Spleen (tissue), 13 donors: ENCODE measurements at places on chromosomes 7 and 10.
A peak's percentile ranks its signal among the peaks of the same experiment; 100 is the strongest.

DNA sequence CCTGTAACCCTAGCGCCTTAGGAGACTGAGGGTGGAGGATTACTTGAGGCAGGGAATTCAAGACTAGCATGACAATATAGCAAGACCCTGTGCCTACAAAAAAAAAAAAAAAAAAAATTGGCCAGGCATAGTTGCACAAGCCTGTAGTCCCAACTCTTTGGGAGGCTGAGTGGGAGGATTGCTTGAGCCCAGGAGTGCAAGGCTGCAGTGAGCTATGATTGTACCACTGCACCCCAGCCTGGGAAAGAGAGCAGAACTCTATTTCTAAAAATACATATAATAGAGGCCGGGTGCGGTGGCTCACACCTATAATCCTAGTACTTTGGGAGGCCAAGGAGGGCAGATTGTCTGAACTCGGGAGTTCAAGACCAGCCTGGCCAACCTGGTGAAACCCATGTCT lies 10.2 kb upstream of the SORBS1 start:
- DNase-seq, result no peak

- DNase-seq, result peak; percentile 83
Measured at GRCh38 chr10:89643812-89644690, 991 bp downstream of the PANK1 start.

DNA sequence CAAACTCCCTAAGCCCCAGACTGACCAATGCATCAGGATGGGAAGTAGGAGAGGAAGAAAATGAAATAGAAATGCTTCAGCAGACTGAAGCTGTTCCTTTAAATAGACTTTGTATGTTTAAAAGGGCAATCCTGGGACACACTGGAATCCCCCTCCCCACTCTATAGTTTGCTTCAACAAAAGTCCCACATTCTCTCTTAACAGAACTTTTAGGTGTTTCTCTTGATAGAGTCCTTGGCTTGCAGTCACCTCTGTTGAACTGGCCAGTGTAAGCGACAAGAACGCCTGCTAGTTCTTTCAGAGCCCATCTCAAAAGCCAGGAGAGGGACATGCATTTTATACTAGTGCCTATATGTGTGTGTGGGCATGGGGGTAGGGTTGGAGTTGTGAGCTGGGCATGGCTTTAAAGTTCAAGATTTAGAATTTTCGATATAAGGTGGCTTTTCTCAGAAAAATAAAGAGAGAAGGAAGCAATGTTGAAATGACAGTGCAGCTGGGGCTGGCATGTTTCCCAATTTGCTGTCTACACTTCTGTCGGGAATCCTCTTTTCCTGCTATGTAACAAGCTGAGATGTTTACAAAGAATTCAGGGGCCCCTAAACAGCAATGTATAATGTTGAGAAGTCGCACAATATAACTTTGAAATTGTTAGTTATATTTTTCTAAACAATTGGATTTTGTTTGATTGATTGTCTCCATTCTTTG lies 2.1 kb downstream of the TBX20 start:
- DNase-seq, result no peak

DNA sequence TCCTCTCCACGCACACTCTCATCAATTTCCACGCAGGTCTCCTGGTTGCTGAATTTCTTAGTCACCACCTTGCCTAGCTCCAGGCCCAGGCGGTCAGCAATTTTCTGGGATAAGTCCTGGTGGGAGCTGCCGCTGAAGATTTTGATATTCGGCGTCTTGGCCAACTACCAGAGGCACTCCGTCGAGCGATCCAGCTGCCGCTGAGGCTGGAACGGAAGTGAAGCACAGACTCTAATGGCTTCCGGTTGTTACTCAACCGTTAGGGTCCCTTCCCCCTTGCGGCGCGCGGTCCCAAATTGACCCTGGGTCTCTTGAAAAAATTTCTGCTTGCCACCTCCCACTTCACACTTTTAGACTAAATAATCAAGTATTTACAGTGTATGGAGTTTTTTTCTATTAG lies at the start of gene PRPS1L1:
Gene PRPS1L1, minus strand, starts transcription at position 219 of the 400 bp plus-strand sequence.
- DNase-seq, result no peak

DNA sequence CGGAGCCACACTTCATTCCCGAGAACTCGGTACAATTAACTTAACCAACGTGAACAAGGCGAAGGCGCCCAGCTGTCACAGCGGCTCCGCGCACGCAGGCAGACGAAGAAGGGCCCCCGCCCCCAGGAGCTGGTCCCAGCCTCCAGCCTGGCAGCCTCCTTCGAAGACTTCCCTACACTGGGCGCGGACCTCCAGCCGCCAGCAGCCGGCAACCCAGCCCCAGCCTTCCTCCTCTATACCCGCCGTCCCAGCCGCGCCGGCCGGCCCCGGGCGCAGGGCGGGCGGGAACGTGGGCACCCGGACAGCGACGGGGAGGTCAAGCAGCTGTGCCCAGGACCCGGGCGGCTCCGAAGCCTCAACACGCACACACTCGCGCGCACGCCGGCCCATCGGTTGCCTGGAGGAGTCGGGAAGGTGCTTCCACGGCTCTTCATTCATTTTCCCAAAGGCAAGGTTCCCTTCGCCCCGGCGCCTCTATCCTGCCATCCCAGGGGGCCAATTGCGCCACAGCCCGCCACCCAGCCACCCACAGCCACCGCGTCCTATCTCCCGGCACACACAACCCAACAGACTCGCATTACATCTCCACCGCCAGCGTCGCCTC lies 1.6 kb downstream of the CHST15 start:
- DNase-seq, result peak; percentile 90

DNA sequence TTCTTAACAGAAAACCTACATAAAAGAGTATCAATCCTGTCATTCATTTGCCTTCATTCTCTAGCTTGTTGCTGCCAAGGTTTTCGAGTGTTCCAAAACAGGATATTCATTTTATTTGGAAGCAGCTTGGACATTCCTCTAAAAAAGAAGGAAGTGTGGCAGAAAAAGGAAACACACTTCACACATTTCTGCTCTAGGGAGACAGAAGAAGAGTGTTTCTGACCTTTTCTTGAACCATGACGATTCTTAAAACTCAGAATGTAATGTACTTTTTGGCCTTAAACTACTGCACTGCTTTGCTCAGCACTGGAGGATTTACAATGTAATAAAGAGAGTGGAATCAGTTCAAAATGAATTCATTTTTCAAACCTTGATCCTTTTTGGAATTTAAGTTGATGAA lies 81.3 kb downstream of the SEMA3A start:
- DNase-seq, result no peak

- peak; percentile 70 for DNase-seq
Measured at GRCh38 chr7:4138866-4139265, 543.2 kb upstream of the FOXK1 start.

DNA sequence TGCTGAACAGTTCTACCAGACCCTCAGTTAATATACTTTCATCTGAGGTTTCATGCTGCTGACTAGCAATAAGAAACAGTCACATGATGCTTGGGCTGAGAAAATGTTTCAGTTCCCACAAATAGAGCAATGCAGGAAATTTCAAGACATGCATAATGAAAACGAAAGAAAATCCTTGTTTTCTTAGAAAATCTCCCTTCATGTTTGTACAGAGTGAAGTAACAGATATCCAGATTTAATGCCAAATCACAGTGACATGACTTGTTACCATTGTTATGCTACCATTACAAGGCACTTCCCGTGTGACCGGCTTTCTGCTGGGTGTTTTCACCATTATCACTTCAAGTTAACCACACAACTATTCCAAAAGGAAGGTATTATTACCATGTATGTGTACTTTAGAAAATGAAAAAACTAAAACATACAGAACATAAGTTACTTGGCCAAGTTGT lies 121.7 kb downstream of the DOCK4 start:
- DNase-seq, result no peak

GRCh38 chr7:145169908-145170307 lies 334.1 kb upstream of the TPK1 start:
- DNase-seq, result no peak
